ENCODE measurements at places on chromosomes 12 and 14.
A peak's percentile ranks its signal among the peaks of the same experiment; 100 is the strongest.

DNA sequence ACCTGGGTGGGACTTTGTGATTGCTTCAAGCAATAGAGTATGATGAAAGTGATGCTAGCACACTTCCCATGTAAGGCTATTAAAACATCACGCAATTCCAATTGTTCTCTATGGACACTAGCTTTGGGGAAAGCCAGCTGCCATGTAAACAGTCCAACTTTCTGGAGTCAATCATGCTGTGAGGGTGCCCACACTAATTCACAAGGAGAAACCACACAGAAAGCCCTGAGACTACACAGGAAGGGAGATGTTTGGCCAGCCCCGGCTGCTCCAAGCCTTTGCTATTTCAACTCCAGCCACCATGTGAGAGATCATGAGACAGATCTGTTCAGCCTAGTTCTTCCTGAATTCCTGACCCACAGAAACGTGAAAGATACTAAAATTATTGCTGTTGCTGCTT is 96.3 kb downstream of the ST8SIA1 start:
- H3K27ac ChIP-seq = no peak overlapping the region
- no peak overlapping the region for H3K4me3 ChIP-seq
- H3K36me3 ChIP-seq = peaks cover 3% of the 10 kb centered on the region
- H3K4me1 ChIP-seq = peaks cover 6% of the 10 kb centered on the region
- DNase-seq = no peak

DNA sequence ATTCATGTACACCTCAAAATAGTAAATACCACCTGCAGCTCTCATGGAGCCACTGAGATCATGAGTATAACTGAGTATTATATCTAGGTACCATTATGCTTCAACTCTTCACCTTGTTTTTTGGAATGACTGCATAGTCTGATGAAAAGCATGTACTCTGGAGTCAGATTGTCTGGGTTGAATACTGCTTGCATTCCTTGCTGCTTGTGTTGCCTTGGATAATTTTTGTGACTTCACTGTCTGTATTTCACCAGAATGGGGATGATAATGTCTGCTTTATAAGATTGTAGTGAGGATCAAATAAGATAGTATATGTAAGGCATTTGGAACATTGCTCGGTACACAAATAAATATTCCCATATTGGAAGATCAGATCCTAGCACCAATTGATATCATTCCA is 54.2 kb downstream of the SUSD6 start:
- peak overlapping the region; percentile 57 for H3K27ac ChIP-seq
- H3K4me3 ChIP-seq = peak overlapping the region; percentile 3
- H3K36me3 ChIP-seq = no peaks in the 10 kb centered on the region
- H3K27me3 ChIP-seq = no peaks in the 10 kb centered on the region
- H3K4me1 ChIP-seq = peaks cover 71% of the 10 kb centered on the region

GRCh38 chr14:35760143-35760542 is 49.0 kb downstream of the RALGAPA1 start:
- peaks cover 2% of the 10 kb centered on the region for H3K4me1 ChIP-seq
- no peak overlapping the region for H3K4me3 ChIP-seq
- no peaks in the 10 kb centered on the region for H3K27me3 ChIP-seq
- peaks cover 5% of the 10 kb centered on the region for H3K36me3 ChIP-seq

DNA sequence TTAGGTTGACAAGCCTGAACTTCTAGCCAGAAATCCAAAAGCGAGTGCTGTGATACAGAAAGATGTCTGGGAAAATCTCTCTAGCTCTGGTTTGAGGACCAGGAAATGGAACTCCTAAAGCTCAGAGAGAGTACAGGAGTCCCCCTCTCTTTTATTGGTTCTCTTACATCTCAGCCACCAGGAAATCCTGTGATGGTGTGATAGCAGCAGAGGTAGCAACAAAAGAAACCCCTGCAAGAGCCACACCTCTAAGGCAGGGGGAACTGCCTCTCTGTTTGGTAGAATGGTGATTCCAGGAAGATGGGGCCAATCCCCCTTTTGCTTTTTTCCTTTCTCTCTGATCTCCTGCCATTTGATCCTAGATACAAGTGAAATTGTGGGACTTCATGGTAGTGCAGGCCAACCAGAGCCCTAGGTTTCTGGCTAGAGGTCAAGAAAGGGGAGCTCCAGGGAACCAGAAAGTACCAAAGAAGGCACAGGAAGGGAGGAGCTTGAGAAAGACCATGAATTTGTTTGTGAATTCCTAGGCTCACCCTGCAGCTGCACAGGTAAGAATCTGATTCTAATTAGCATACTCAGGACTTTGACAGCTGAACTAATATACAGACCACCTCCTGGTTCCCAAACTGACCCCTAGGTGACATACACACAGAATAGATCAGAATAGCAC is 88.5 kb downstream of the PAPLN start:
- H3K27ac ChIP-seq = peak overlapping the region; percentile 78
- no peaks in the 10 kb centered on the region for H3K27me3 ChIP-seq
- no peaks in the 10 kb centered on the region for H3K36me3 ChIP-seq
- no peak for DNase-seq
- peak overlapping the region; percentile 80 for H3K4me3 ChIP-seq

GRCh38 chr14:92585981-92586937 is 72.7 kb downstream of the RIN3 start:
- H3K4me3 ChIP-seq = peak overlapping the region; percentile 78
- peaks cover 4% of the 10 kb centered on the region for H3K36me3 ChIP-seq
- H3K27me3 ChIP-seq = no peaks in the 10 kb centered on the region
- peaks cover 45% of the 10 kb centered on the region for H3K4me1 ChIP-seq
- peak overlapping the region; percentile 86 for H3K27ac ChIP-seq

DNA sequence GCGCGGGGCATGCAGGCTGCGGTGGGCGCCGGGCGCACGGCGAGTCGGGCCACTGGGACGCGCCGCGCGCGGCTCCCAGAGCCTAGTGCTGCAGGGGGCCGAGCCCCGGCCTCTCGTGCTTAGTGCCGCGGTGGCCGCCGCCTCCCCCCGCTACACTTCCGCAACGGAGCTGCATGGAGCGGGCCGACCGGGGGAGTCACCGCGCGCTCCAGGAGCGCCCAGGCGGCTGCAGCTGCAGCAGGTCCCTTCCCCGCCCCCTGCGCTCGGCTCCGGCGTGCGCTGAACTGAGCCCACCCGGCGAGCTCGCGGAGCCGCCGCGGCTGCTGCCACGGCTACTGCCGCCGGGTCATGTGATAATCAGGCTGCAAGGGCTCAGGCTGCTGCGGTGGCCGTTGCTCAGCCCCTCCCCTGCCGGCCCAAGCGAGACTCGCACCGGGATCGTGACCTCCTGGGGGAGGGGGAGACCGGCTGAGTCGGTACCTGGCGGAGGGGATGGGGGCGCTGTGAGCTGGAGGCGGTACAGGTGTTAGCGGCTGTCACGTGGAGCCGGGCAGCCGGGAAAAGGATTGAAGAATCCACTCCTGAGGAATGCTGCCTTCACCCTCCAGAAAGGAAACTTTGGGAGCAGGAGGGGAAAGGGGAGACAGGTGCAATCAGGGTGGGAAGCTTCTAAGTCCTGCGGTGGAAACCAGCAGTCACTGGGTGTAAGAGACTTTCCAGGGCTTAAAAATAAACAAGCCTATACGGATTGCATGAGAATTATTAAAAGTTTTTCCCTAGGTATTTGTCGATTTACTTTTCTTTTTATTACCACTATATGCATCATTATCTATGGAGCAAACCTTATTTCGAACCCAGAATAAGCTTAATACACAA is at the start of gene PPM1H:
Gene PPM1H, minus strand, starts transcription at position 352 of the 876 bp plus-strand sequence. CDS start 414 bp downstream, outside the sequence.
- H3K4me3 ChIP-seq = peak within 1 kb of the TSS; percentile 90
- H3K4me1 ChIP-seq = peaks cover 12% of the 10 kb centered on the region
- H3K27ac ChIP-seq = no peak within 1 kb of the TSS
- peaks cover 35% of the 10 kb centered on the region for H3K27me3 ChIP-seq

DNA sequence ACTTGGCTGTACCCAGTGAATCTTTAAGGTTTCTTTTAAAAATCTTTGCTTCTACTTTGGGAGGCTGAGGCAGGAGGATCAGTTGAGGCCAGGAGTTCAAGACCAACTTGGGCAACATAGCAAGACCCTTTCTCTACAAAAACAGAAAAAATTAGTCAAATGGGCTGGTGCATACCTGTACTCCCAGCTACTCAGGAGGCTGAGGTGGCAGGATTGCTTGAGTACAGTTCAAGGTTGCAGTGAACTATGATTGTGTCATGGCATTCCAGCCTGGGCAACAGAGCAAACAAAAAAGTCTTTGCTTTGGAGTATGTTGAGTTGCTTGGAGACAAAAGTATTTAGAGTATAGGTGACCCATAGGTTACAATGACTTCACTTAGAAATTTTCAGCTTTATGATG is 6.2 kb upstream of the DDX55 start:
- no peak overlapping the region for H3K27ac ChIP-seq
- H3K4me3 ChIP-seq = no peak overlapping the region
- peaks cover 16% of the 10 kb centered on the region for H3K4me1 ChIP-seq
- DNase-seq = no peak
- no peaks in the 10 kb centered on the region for H3K27me3 ChIP-seq
